ENCODE measurements at places on chromosomes 5 and 9.

DNA sequence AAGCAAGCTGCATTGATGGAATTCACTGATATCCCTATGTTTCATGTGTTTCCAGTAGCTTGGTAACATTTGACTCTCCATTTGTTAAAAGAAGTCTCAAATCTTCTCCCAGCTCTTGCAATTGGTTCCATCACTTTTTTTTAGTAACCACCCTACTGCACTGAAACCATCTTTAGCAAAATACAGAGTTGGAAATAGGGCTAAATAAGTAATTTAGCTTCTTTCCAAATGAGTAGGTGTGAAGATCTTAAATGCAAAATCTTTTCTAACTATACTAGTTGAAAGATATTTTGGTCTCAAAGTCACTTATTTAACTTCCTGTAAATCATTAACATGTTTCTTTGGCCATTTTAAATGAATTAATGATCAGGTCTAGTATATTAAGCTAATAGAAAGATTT is 138.1 kb downstream of the DIRAS2 start:
- DNase-seq, result no peak

DNA sequence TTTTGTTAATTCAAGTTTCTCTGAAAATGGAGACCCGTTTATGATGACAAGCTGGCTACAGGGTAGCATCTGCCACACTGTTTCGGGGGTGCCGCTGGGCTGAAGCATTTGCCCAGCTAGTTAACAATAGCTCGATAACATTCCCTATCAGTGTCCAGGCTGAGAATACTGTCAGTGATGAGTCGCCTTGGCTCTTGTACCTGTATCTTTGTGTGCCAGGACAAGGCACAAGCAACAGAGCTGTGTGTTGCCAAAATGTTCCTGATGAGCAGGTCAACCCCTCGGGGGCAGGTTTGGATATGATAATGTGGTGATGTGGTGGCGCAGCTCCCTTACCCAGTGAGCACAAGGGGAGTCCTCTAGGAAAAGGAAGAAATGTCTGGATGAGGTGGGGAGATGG is 7.0 kb downstream of the TGFBI start:
- no peak for DNase-seq

DNA sequence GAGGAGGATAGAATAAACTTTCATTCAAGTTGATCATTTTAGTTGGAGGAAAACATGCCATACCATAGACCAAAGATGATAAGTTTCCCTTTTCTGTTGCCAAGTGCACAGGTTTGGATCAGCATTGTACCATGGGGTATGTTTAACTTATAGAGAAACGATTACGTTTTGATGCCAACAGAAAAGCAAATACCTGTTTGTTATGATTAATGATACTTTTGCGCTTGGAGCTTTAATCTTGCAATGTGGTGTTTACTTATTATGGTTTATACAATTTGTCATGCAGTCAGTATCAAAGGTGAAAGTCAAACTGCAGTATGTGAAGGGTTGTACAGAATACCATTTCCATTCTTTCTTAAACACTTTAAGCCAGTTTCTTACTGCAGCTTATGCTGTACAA is 13.2 kb upstream of the ARHGEF28 start:
- no peak for DNase-seq

- peak; percentile 67 for DNase-seq
Observed at GRCh38 chr9:72292256-72292682, 72.7 kb downstream of the ZFAND5 start.

- DNase-seq, result peak; percentile 31
Observed at GRCh38 chr5:42005561-42006153, 80.6 kb downstream of the FBXO4 start.

GRCh38 chr9:6645355-6646292 is at the start of gene GLDC:
TSS of gene GLDC (minus strand) at chr9:6645729. CDS start at chr9:6645499, 230 bp downstream.
- DNase-seq, result no peak
